Muscle of leg (tissue), 16 donors: ENCODE measurements at places on chromosomes 3 and 15. TPM values are rescaled to one million over a fixed set of nuclear protein-coding genes. Genes with fewer than 3 reads are reported as not detected.

Gene RETNLB
- not detected for polyA plus RNA-seq

GRCh38 chr3:25096536-25096935 is 331.5 kb upstream of the RARB start:
- DNase-seq, result no peak

Gene FAM81A
- 1.1 TPM for polyA plus RNA-seq

GRCh38 chr3:56711344-56711743 is 28.3 kb upstream of the TASOR start:
- no peak for DNase-seq

DNA sequence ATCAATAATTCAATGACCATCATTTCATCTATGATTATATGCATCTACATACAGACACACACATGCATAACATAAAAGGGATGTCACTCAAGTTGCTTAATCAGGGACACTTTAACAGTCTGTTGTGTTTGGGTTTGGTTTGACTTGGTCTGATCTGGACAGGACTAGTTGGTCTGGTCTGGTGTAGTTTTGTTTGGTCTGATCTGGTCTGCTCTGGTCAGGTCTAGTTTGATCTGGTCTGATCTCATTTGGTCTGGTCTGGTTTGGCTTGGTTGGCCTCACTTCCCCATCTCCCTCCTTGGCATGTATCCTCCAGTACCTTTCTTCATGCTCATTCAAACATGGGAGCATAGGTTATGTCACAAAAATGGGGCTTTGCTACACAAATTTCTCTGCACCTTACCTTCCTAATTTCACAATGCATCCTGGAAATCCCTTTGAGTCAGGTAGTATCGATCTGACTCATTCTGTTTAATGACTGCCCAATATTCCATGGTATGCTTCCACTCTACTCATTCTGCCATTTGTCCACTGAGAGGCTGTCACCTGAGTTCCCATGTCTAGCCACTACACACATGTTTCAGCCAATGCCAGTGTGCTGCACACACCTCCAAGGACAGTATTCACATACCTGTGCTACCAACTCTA is 73.0 kb upstream of the TPM1 start:
- DNase-seq, result no peak

Gene C3orf85
- polyA plus RNA-seq, result 3.8 TPM

GRCh38 chr15:53203454-53203853 is 413.3 kb upstream of the ONECUT1 start:
- DNase-seq, result peak; percentile 29

- no peak for DNase-seq
Observed at GRCh38 chr15:45150997-45151396, 21.2 kb downstream of the DUOX1 start.

Gene ACOX2
- polyA plus RNA-seq, result 24.5 TPM

DNA sequence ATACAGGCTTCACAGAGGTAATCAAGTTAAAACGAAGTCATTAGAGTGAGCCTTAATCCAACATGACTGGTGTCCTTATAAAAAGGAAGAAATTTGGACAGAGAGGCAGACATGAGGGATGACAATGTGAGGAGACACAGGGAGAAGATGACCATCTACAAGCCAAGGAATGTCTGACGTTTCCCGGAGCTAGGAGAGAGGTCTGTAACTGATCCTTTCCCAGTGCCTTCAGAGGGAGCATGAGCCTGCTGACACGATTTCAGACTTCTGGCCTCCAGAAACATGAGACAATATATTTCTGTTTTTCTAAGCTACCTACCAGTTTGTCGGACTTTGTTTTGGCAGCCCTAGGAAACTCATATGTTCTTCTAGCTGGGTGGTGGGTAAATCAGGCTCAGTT is 15.1 kb downstream of the TM4SF1 start:
- no peak for DNase-seq

Gene ATP13A4
- polyA plus RNA-seq, result 0.33 TPM

Gene IRAK2
- polyA plus RNA-seq, result 0.44 TPM

GRCh38 chr3:150251187-150252062 is 156.7 kb upstream of the TSC22D2 start:
- peak; percentile 90 for DNase-seq

Gene NRG4
- polyA plus RNA-seq, result 0.28 TPM

GRCh38 chr15:29062179-29062591 is 176.4 kb downstream of the APBA2 start:
- DNase-seq, result no peak

- peak; percentile 68 for DNase-seq
Observed at GRCh38 chr15:63473999-63474809, 30.2 kb upstream of the USP3 start.

Gene DPPA2
- polyA plus RNA-seq, result not detected

Gene MAP1A
- polyA plus RNA-seq, result 47.3 TPM

Gene ZNF639
- polyA plus RNA-seq, result 32.1 TPM

DNA sequence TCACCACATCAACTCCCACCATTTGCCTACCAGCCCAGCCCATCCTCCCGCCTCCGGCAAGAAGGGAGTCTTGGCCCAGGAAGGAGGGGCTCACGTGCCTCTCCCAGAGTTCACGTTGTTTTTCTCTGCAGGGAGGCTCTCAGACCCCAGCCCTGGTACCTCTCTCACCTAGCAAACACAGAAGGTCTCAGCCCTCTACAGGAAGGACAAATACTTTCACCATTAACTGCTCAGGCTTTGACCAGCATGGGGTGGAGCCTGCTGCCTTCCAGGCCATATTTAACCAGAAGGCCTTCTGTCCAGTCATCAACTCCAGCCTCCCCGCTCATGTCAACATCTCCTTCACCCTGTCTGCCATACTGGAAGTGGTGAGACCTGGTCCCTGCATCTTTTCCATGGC is 19.0 kb upstream of the HTR3E start:
- no peak for DNase-seq

- no peak for DNase-seq
Observed at GRCh38 chr3:6640907-6641306, 220.0 kb upstream of the GRM7 start.

- no peak for DNase-seq
Observed at GRCh38 chr3:128151758-128152274, 1.5 kb upstream of the EEFSEC start.

- DNase-seq, result no peak
Observed at GRCh38 chr15:40554161-40554525, 10.7 kb downstream of the CCDC32 start.

Gene ZIC1
- 14.6 TPM for polyA plus RNA-seq

DNA sequence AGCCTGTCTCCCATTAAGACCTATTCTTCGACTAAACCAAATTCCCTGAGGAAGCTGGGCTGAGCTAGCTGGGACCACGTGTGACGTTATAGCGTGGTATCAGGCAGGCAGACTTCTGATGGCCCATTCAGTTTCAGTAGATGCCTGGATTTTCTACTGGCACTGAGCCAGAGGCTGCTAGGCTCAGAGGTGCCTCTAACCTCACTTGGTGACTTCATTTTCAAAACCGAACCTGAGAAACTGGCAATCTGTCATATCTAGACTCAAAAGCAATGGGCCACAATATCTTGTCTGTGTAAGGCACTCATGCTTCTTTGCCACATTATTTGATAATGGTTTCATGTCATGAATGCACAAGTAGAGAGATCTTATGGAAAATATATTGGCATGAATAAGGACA is 352.1 kb upstream of the AZI2 start:
- no peak for DNase-seq

Gene SLC24A5
- polyA plus RNA-seq, result not detected

DNA sequence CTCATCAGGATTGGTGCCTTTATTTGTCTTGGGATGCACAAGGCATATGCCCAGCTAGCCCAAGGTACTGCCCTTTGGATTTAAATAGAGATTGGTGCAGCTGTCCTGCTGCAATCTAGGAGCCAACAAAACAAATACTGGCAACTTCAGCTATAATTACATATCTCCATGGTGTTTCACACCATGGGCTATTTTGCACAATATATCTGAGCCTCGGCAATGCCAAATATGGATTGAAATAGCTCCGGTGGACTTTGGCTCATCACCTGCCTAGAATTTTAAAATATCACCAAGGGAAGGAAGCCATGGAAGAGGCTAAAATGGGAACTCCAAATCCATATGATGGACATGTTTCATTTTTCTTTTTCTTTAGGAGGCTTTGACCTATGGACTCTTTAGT is 367.8 kb upstream of the UMPS start:
- no peak for DNase-seq

DNA sequence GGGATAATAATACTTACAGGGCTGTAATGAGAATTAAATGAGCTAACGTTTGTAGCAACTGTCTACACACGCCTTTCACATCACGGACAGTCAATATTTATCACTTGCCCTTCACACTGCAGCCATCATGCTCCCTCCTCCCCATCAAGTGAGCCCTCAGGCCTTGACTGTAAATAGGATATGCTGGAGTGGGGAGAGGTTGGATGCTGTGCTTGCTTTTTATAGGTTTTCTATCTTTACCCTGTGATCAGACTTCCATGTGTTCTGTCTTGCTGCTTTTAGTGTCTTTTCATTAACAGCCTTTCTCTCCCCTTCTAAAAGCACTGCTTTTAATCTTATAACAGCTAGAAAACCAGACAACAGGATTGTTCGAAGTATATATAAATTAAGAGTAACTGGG is 12.8 kb upstream of the MAGEF1 start:
- DNase-seq, result peak; percentile 25

Gene RARB
- polyA plus RNA-seq, result 18.1 TPM

DNA sequence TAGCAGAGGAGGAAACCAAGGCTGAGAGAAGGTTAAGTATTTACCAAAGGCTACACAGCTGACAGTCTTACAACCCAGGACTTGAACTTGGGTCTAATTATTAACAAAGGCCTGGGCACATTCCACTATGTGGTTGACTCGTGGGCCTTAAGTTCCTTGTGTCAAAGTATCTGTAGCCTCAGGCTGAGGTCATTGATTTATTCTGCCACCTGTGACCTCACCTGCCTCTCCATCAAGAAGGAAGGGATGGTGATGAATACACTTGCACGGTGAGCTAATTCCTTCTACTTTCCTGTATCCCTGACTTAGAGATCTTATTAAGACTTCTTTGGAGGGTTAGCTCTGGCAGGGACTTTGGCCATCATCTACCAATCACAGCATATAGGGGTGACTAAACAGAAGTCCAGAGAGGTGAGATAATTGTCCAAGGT is 19.9 kb upstream of the LRRC58 start:
- DNase-seq, result no peak

Gene NAALADL2
- 12.0 TPM for polyA plus RNA-seq

Gene SUCLG2
- polyA plus RNA-seq, result 34.4 TPM

Gene CPEB1
- polyA plus RNA-seq, result 0.30 TPM

GRCh38 chr15:58608129-58608590 is 141.3 kb downstream of the ADAM10 start:
- no peak for DNase-seq

DNA sequence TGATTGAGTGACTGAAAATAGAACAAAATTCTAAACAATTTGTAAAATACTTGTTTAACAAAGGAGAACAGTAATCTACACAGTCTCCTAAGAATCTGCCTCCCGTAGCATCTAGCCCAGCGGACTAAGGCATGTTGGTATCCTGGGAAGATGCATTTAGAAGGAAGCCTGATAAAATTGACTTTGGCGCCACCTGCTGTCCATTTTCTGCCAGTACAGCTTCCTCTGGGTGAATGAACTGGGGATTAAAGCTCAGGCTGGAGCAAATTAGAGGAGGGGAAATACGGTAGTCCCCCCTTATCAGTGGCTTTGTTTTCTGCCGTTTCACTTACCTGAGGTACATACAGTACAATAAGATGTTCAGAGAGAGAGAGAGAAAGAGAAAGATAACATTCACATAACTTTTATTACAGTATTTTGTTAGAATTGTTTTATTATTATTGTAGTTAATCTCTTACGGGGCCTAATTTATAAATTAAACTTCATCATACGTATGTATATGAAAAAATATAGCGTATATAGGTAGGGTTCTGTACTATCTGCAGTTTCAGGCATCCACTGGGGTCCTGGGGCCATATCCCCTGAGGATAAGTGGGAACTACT is 191.6 kb downstream of the GAP43 start:
- peak; percentile 75 for DNase-seq

- no peak for DNase-seq
Observed at GRCh38 chr15:37057831-37058230, 42.5 kb downstream of the MEIS2 start.
